ENCODE measurements at places on chromosomes 1 and 21.

GRCh38 chr1:14759843-14760242 lies 161.4 kb downstream of the KAZN start:
- DNase-seq, result no peak

- no peak for DNase-seq
Measured at GRCh38 chr1:87077959-87078639, 163.7 kb downstream of the HS2ST1 start.

DNA sequence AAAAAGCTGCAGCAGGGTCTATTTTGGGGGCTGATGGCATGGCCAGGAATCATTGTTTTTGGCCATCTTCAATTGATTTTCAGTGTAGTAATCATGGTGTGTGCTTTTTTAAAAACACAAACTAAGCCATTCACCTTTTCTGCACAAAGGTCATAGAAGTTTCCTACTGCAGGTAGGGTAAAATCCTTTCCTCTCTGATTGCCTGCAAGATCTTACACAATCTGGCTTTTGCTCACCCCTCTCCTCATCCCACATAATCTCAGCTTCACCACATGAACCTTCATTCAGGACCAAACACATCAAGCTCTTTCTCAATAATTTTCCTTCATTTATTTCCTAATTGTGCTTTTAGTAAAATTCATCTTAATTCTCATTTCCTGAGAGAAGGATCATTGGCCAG lies 38.3 kb upstream of the GBP5 start:
- DNase-seq, result no peak

GRCh38 chr1:170893655-170894297 lies 41.6 kb upstream of the MROH9 start:
- DNase-seq, result no peak

GRCh38 chr1:213326281-213327016 lies 275.4 kb downstream of the RPS6KC1 start:
- DNase-seq, result no peak

DNA sequence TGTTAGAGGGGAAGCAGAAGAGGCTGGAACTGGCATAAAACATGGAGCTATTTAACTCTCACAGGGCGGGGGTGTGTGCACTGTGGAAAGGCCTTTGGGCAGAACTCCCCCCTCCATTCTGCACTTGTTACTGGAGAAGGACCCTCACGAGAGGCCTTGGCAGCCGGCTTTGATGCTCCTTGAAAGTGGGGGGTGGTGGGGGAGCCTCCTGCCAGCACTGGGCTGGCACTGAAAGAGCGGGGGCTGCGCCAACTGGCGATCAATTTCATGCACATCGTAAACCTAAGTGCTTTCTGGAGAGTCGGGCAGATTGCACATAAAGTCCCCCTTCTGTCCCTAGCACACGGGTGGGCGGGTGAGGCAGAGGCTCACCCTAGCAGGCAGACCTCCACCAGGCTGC lies 28.9 kb downstream of the FOXO6 start:
- DNase-seq, result no peak

DNA sequence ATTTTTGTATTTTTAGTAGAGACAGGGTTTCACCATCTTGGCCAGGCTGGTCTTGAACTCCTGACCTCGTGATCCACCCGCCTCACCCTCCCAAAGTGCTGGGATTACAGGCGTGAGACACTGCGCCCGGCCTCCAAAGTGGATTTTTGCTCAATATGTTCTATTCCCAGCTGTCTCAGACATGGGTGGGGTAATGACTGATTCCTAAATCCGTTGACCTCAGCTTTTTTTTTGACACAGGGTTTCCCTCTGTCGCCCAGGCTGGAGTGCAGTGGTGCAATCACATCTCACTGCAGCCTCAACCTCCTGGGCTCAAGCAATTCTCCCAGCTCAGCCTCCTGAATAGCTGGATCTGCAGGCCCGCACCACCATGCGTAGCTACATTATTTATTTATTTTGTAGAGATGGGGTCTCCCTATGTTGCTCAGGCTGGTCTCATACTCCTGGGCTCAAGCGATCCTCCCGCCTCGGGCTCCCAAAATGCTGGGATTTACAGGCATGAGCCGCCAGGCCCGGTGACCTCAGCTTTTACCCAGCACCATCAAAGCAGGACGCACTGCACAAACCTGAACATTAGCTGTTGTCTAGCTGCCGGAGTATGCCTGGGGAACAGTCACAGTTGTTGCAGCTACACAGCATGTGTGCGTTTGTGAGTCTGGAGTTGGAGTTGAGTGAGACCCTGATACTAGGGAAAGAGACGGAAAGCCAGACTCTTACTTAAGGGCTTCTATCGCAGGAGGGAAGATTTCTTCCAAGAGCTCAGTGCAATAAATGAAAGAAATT lies 43.7 kb upstream of the PSEN2 start:
- no peak for DNase-seq

GRCh38 chr1:168513656-168514404 lies 30.0 kb downstream of the XCL2 start:
- DNase-seq, result peak; percentile 19

GRCh38 chr1:51669272-51669671 lies 52.4 kb downstream of the OSBPL9 start:
- no peak for DNase-seq

DNA sequence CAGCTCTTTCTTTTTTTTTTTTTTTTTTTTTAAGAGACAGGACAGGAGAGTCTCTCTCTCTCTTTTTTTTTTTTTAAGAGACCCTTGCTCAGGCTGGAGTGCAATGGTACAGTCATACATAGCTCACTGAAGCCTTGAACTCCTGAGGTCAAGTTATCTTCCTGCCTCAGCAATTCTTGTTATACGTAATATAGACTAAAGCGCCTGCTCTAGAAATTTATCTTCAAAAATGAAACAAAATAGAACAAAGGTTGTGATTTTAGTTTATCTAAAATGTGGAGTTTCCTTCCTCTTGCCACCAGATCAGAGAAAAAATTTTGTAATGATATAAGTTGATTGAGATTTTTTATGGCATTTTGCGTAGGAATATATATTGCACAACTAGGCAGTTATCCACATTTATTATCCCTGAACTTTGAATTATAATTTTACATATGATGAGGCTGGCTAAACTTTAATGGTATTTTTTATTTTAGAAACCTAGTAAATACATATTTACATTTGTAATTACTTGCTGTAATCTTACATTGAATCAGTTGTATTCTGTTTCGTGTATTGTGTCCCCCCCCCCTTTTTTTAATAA lies 44.2 kb downstream of the MTF2 start:
- no peak for DNase-seq

DNA sequence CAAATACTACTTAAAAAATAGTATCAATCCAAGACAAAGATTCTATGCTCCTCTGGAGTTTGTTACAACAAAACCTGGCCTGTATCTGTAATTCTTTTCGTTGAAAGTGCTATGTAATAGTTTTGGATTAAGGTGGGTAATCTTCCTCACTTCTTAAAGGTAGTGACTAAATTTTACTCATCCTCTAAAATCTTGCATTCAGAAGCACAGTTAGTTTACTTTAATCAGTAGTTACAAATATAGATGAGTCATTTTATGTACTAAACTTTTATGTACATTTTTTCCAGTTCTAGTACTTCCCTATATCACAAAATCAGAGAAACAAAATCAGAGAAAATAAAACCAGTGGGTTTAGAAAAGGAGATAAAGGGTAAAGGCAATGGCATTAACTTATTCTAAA lies 51.3 kb downstream of the ZNHIT6 start:
- no peak for DNase-seq

GRCh38 chr1:216560527-216560926 lies 137.3 kb upstream of the USH2A start:
- DNase-seq, result no peak

- DNase-seq, result no peak
Measured at GRCh38 chr1:42266253-42267135, 68.5 kb downstream of the FOXJ3 start.

DNA sequence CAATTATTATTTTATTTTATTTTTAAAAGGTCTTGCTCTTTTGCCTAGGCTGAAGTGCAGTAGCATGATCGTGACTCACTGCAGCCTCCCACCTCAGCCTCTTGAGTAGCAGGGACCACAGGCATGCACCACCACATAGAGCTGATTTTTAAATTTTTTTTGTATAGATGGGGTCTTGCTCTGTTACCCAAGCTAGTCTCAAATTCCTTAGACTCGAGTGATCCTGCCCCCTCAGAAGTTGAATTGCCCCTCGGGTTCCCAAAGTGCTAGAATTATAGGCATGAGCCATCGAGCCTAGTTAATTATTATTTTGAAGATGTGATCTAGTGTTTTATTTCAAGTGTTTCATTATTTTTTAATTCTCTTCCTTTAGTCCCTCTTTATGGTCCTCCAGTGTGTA lies 12.2 kb downstream of the MSH4 start:
- DNase-seq, result no peak

DNA sequence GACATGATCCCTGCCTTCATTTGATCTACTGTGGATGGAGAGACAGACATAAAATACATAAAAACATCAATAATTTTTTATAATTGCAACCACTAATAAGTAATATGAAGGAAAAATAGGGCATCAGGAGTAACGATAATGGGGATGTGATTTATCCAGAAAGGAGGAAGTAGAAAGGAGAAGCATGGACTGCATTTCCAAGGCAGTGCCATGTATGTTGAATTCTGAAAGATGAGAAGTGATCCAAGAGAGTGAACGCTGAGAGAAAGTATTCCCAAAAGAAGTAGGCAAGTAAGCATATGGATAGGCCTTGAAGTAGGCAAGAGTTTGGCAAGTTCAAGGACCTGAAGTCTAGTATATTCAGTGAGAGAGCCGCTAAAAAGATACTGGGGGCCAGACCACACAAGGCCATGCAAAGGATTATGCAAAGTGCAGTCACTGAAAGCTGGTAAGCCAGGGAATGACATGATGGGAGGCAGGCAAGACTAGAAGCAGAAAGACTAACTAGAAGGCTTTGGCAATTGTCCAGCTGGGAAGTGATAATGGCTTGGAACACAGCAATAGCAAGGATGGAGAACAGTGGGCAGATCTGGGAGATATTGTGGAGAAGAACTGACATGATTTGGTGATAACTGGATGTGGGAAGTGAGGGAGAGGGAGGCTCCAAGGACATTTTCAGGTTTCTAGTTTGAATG lies 85.9 kb downstream of the TM2D1 start:
- DNase-seq, result no peak

- no peak for DNase-seq
Measured at GRCh38 chr1:66684353-66684752, 67.9 kb upstream of the DYNLT5 start.

DNA sequence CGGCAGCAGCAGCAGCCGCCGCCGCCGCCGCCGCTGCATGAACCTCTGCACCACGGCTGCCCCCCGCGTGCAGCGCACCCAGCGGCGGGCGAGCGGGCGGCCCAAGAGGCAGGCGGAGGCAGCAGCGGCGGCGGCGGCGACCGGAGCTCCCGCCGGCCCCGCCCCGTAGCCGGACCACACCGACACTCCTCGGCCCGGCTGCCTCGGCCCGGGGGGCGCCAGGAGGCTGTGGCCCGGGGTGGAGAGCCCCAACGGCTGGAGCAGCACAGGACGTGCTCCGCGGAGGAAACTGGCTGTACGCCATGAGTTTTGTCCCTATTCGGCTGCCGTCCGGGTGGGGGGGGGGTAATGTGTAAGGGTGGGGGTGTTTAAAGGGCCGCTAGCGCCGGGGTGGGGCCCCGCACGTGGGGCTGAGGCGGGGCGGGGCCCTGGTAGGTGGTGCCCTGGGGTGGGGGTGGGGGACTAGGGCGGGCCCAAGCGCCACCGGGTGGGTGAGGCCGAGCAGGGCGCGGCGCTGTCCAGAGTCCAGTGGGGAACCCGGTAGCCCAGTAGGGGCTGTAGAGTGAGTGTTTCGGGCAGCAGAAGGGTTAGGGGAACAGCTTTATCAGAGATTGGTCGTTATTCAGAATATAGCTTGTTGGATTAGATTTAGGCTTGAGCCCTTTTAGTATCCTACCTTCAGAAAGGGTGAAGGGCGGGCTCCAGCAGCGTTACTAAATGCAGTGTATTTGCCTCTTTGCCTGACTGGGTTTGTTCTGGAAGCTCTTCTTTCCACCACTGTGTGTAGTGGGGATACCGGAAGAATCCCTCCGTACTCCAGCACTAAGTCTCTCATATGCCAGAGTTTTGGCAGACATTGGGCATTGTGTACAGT lies at the start of gene FAM78B:
Gene FAM78B (minus strand): TSS at position 304 of the 874 bp plus-strand sequence. CDS start 753 bp downstream, outside the sequence.
- peak; percentile 83 for DNase-seq

- no peak for DNase-seq
Measured at GRCh38 chr1:40658751-40659648, 6.5 kb downstream of the RIMS3 start.

DNA sequence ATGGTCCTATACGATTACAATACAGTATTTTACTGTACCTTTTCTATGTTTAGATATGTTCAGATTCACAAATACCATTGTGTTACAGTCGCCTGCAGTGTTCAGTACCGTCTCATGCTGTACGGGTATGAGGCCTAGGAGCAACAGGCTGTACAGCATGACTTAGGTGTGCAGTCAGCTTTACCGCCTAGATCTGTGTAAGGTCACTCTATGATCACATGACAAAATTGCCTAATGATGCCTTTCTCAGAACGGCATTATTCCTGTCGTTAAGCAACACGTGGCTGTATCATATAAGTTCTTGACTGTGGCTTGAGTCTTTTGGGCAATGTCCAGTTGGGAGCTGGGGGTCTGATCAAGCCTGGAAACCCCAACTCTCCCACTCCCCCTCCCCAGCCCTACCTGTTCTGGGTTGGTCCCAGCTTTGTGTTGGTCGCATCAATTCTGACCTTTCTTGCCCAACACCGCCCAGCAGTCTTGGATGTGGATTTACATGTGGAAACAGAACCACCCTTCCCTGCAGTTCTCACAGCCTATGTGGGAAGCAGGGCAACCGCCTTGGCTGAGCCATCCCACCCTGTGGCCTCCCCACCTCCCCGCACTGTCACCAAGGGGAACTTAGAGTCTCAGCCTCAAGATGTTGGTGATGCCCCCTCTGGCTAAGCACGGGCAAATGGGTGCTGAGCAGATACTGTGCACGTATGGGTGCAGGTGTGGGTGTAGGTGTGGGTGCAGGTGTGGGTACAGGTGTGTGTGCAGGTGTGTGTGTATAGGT lies 80.2 kb upstream of the ACTL8 start:
- DNase-seq, result no peak

GRCh38 chr1:215344539-215344938 lies 222.6 kb upstream of the KCTD3 start:
- DNase-seq, result no peak

- DNase-seq, result no peak
Measured at GRCh38 chr1:2316451-2316961, 74.8 kb downstream of the MORN1 start.

DNA sequence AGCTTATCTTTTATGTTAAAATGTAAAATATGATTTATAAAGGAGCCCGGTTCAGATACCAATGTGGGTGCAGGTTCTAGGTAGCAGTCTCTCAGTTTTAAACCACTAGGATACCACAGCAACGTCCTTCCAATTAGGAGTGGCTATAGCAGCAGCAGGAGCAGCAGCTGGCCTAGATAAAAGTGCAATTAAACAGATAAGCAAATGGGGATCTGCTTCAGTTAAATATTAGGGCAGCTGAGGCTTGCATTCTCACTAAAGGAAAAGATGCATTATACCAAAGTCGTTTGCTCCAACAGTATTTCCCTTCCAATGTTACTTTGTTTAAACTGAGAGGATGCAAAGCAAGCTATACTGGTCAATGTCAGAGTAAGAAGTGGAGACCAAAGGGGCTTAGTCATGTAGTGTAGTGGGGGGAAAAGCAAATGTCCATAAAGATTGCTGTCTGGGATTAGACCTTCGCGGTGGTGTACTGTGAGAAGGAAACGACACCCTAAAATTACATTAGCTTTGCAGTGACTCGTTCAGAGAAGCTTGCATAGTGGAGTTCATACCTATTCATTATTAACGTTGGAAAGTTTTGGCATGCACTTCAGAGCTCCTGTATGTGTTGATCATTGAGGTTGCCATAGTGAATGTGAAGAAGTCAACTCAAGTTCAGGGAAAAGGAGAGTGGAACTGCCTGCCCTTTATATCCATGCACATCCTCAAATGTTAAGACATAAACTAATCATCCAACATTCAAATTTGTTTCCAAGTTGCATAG lies 272.2 kb downstream of the VAV3 start:
- no peak for DNase-seq

- no peak for DNase-seq
Measured at GRCh38 chr1:45526135-45526644, 4.5 kb upstream of the PRDX1 start.

Data from uterus (tissue), 4 donors.